ENCODE measurements at places on chromosomes 6 and 20.

GRCh38 chr20:46150943-46151342, 32.8 kb downstream of the CD40 start:
- no peak for DNase-seq

GRCh38 chr20:60046011-60046413, 87.8 kb downstream of the CDH26 start:
- no peak for DNase-seq

- no peak for DNase-seq
Observed at GRCh38 chr20:37220731-37221130, 40.9 kb downstream of the GHRH start.

DNA sequence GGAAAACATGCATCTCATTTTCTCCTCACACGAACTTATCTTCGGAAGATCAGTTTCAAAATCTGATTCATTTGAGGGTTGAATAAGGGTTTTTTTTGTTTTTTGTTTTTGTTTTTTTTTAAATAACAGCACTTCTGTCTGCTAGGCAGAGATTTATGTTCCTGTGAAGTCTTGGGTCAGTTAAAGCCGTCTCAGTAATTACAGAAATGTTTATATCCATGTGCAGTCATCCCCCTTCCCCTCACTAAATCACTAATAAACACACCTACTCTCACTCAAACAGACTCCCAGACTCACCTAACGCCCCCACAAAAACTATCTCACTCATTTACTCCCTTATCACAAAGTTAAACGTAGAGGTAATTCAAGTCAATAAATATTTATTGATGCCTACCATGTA, 214.2 kb upstream of the SUPT3H start:
- DNase-seq: no peak

DNA sequence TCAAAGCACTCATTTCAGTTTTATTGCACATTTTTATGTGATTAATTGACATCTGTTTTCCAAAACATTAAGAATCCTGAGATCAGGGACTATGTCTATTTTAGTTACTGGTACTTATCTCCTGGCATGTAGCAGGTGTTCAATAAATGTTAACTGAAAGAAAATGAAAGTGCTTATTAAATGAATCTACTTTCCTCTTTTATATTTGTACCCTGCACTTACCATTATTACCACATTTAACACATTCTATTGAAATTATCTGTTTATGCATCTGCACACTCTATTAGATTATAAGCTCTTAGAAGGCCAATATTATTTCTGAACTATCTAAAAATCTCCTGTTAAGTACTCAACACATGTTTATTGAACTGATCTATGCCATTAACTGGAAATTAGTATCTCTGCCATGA, 131.9 kb downstream of the EPM2A start:
- DNase-seq: no peak

DNA sequence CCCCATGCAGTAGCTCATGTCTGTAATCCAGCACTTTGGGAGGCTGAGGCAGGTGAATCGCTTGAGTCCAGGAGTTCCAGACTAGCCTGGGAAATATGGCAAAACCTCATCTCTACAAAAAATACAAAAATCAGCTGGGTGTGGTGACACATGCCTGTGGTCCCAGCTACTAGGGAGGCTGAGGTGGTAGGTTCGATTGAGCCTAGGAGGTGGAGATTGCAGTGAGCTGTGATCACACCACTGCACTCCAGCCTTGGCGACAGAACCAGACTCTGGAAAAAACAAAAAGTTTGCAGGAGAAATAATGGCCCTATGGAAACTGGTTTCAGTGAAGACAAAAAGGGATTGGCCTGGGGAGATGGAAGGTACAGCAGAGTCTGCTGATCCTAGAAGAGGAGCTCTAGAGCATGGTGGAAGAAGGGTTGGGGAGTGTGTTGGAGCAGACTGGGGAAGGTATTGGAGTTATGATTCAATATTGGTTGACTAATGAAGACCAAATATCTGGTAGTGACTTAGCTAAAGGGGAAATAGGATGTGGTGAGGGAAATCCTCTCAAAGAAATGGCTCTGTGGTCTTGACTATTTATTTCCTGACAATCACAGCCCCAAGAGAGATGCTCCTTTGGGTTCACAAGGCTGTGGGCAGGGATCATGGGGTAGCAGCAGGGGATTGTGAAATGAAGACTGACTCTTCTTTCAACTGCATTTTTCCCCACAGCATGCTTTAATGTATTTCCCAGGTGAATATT, 281.9 kb downstream of the UTRN start:
- DNase-seq: no peak

DNA sequence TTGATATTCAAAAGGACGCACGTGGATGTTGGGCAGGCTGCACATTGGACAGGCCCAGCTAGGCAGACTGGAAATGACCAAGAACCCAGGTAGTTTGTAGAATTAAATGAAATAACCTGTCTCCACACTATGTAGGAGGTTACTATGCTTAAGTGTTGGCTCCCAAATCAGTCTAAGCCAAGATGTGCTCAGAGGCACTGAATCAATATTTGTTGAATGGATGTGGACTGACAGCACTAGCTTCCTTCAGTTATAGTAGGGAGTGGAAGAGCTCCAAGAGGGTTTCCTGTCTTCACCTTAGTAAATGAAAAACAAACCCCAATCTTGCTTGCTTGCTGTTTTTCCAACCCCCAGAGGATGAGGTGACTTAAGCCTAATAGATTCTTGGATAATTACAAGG, 180.5 kb downstream of the JARID2 start:
- DNase-seq: no peak
